ENCODE measurements at places on chromosomes 7 and 10.
A peak's percentile ranks its signal among the peaks of the same experiment; 100 is the strongest.

- DNase-seq = no peak
Measured at GRCh38 chr10:97566336-97566996, 6.1 kb upstream of the ANKRD2 start.

- DNase-seq = no peak
Measured at GRCh38 chr7:47458057-47458456, 123.9 kb downstream of the TNS3 start.

- DNase-seq = no peak
Measured at GRCh38 chr7:111312966-111313365, 222.0 kb downstream of the LRRN3 start.

DNA sequence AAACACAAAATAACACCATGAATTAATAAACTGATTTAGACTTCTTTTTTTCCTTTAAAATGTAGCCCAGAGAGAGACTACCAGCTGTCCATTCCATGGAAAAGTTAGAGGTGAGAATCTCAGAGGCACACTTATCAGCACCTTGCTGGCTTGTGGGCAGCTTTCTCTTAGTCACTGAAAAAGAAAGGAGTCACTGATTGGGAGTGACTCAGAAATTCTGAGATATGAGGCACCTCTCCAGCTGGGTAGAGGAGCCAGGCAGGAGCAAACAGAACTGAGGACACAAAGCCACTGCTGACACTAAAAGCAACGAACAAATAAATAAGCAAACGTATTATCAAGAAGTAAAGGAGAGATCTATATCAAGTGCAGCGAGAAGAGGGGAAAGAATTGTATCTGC, 310.6 kb downstream of the PARD3 start:
- no peak for DNase-seq

DNA sequence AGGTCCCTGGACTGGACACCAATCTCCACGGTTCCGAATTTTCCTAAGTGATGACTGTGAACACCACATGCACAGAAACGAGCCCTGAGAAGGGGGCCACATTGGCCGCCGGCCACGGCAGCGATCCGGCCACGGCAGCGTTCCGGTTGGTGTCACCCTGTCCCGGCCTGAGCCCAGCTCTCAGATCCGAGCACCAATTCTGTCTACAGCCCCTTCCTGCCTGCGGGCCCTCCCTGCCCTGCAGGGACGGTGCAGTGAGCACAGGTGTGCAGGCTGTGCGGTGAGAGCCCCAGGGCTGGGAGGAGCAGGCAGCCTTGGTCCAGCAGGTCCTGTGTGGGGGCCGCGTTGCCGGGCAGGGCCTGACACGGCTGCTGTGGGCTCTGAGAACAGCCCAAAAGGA, 29.7 kb upstream of the GPR146 start:
- no peak for DNase-seq

GRCh38 chr7:154287356-154287755, 235.2 kb downstream of the DPP6 start:
- DNase-seq = no peak

- no peak for DNase-seq
Measured at GRCh38 chr7:70470746-70471145, 661.2 kb upstream of the GALNT17 start.

DNA sequence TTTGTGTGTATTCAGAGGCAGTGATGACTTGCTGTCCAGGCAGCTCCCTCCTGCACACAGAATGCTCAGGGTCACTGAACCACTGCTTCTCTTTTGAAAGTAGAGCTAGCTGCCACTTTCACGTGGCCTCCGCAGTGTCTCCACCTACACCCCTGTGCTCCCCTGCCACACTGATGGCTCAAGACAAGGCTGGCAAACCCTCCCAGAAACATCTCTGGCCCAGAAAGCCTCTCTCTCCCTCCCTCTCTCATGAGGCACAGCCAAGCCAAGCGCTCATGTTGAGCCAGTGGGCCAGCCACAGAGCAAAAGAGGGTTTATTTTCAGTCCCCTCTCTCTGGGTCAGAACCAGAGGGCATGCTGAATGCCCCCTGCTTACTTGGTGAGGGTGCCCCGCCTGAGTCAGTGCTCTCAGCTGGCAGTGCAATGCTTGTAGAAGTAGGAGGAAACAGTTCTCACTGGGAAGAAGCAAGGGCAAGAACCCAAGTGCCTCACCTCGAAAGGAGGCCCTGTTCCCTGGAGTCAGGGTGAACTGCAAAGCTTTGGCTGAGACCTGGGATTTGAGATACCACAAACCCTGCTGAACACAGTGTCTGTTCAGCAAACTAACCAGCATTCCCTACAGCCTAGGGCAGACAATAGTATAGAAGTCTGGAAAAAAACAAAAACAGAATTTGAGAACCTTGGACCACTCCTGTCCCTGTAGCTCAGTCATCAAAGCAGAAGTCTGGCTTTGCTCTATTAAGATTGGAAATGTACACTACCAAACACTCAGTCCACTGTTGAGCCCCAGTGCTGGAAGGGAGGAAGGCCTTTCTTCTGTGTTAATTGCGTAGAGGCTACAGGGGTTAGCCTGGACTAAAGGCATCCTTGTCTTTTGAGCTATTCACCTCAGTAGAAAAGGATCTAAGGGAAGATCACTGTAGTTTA, 15.8 kb downstream of the SCD start:
- DNase-seq = no peak

DNA sequence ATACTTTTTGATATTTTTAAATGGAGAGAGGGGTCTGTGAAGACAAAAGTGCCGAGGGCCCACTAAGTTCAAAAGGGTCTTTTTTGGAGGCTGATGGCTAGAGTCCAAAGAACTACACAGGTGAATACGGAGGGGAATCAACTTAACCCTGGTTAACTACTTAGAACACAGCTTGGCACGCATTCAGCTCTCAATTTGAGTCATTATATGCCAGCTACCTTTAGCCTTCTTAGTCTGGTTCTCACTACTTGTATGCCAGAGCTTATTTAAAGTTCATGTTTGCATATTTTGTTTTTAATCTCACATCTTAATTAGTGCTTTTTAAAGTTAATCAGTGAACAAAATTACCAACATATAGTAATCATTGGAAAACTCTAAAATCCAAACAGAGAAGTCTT, 80.8 kb downstream of the VWDE start:
- DNase-seq = no peak

- no peak for DNase-seq
Measured at GRCh38 chr7:41439515-41439879, 263.4 kb downstream of the INHBA start.

- no peak for DNase-seq
Measured at GRCh38 chr10:76236356-76236755, 804.9 kb downstream of the LRMDA start.

DNA sequence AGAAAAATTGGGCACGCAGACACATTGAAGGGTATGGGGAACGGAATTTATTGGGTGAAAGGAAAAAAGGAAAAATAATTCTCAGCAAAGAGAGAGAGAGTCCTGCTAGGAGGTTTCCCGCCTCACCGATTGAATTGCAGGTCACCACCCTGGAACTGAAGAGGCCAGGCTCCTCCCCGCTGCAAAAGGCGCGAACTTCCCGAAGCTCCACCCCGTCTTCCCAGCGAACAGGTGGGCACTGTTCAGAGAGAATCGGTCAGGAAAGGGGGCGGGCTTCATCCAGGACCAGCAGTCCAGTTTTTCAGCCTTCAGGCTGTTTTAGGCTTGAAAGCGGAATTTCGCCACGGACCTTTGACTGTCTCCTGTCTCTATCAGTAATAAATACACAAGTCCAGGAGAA, 27.3 kb upstream of the CADPS2 start:
- DNase-seq = no peak

GRCh38 chr10:64283621-64284020, 762.4 kb downstream of the REEP3 start:
- no peak for DNase-seq

GRCh38 chr7:55278321-55278720, 86.8 kb upstream of the LANCL2 start:
- no peak for DNase-seq

DNA sequence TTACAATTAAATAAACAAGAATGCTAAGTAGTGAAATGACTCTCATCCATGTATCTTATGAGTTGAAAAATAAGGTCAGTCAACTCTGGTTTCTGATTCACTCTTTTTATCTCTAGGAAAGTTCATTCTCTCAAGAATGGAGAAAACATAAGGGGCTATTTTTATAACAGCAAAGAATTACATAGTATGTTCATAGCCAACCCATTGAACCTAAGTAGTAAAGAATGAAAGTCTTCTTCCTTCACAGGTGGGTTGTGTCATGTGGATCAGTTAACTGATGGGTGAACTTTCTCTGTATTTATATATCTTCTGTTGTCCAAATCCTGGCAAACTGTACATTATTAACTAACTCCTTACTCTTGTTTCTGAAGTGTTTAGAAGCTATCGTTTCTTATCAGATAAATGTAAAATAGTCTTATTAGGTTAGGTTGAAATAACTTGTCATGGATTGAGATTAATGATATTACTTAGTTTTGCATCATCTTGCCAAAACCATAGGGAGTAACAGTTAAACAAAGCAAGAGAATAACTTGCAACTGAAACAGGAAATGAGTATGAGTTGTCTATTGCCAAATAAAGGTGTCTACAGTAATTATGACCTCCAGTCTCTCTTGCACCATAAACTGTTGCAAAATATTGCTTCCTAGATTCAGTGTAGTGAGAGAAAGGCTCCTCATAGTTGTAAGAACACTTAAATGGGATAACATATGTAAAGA, 86.8 kb downstream of the ANKRD7 start:
- DNase-seq = no peak

GRCh38 chr7:143295870-143296269, 7.7 kb downstream of the CASP2 start:
- no peak for DNase-seq

DNA sequence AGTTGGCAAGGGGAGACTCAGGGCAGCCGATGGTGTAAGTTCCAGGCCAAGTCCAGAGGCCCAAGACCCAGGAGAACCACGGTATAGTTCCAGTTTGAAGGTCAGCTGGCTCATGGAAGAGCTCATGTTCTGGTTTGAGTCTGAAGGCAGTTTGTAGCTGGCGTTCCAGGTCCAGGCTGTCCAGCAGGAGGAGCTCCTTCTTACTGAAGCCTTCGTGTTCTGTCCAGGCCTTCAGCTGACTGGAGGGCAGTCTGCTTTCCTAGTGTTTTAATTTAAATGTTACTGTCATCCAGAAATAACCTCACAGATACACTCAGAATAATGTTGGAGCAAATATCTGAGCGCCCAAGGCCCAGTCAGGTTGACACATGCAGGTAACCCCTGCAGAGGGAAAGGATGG, 4.2 kb downstream of the SUN1 start:
- DNase-seq = no peak

GRCh38 chr10:5550250-5550545, 25.4 kb downstream of the CALML3 start:
- DNase-seq = no peak

DNA sequence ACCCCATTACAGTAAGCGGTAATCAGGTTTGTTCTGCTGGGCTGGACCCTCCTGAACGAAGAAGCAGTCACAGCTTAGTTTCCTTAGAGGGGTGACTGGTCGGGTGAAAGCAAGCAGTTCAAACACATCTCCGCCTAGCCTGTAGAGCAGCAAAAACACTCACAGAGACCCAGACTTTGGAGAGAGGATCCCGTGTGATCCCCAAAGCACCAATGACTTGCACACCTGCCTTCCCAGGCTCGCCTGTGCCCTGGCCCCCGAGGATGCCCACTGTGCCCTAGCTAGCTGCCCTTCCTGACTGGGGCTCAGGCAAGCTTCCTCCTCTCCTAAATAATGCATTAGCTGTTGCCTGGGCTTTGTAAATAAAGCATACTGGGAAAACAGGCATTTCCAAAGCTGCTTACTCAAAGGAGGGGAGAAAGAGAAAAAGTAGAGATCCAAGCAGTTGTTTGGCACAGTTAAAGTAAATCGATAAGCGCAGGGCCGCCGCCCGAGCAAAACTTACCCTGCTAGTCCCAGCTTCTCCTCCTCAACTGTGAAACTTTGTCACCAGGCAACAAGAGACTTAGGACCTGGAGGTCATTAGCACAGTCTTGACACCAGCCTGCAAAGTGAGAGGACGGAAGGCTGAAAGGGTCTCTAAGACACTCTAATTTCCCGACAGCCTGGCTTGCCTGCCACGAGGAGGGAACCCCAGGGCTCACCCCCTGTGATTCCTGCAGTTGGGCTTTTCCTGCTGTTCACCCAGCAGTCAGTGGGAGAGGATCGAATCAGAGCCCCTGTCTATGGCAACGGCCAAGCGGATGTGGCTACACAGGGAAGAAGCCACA, 4.8 kb downstream of the LRRC18 start:
- DNase-seq = no peak

GRCh38 chr7:44762300-44762699, 13.7 kb downstream of the ZMIZ2 start:
- no peak for DNase-seq

GRCh38 chr10:109743574-109743973, 179.7 kb downstream of the XPNPEP1 start:
- DNase-seq = no peak

DNA sequence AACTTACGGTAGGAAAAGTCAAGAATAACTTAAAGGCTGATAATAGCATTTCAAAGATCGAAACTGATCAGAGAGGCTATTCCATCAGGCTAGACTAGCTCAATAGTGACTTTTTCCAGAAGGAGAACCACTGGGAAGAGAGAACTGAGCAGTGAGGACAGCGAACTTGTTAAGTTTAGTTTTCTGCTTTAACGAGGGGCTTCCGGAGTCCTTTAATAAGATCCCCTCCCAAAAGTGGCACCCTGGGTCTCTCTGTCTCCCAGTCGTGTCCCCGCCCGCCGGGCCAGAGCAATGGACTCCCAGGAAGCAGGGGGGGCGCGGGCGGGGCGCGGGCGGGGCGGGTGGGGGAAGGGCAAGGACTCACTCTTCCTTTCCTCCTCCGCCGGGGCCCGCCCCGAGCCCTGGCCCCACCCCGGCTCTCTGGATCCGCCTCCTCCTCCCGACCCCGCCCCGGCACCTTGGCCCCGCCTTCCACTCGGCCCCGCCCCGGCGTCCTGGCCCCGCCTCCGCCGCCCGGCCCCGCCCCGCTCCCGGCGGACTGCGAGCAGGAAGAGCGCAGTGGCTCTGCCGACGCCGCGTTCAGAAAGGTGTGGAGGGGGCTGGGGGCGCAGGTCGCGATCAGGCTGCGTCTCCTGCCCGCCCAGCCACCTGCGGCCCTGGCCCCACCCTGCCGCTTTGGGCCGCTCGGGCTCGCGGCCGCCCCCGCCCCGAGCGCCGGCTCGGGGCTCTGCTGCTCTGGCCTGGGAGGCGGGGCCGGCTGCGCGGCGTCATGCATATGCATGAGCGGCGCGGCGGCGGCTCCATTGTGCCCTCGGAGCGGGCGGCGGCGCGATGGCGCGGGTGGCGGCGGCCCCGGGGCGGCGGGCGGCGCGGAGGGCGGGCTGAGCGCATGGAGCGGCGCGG, at the start of gene ZMIZ2:
Gene ZMIZ2 (plus strand): TSS at position 803 of the 903 bp plus-strand sequence. CDS start 7,403 bp downstream, outside the sequence.
- peak; percentile 89 for DNase-seq

GRCh38 chr7:38274486-38274885, 1.1 kb upstream of the TARP start:
- no peak for DNase-seq

DNA sequence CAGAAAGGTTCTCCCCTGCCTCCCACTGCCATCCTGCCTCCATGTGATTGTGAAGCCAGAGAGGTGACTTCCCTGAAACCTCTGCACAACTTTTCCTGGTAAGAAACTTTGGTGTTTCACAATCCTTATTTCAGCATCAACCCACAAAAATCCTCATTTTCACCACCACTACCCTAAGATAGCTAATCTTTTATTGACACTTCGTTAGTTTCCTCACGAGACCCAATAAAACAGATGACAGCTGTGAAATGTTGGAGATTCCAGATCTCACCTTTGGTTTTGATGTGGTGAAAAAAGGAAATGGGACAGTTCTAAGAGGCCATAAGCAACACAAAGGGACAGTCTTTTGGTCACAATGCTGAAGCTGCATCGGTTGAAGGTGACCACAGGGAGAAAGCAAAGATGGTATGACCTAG, 59.9 kb upstream of the TM9SF3 start:
- DNase-seq = no peak

All from activated naive CD4-positive, alpha-beta T cell (primary cell).